ENCODE measurements at places on chromosomes 1 and 21.

- DNase-seq: no peak
Observed at GRCh38 chr1:30511563-30511962, 211.8 kb downstream of the MATN1 start.

DNA sequence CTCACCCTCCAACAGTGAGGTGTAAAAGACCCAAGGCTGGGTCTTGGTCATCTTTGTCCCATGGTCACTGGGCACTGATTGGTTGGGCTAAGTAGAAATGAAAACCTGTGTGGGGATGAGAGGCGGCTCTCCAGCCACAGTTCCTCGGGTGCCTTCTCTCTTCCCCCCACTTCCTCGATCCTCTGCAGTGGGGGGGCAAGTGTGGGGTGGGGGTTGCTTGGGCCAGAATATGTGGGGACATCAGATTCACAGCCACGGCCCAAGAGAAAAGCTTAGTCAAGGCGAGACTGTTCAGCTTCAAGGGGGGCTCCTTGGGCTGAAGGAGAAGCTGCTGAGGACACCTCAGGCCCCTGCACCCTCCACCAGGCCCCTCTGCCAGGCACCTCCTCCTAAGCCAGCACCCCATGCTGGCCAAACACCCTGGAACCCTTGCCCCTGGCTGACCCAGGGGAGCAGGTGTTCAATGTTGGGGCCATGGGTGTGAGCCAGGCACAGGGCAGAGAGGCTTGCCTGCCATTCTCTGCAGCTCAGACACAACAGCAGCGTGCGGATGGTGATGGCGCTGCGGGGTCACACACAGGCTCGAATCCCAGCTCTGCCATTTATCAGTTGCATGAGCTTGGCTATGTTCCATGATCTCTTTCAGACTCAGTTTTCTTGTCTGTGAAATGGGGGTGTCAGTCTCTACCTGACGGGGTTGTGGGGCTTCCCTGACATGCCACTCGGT lies 21.0 kb upstream of the TNFRSF1B start:
- no peak for DNase-seq

DNA sequence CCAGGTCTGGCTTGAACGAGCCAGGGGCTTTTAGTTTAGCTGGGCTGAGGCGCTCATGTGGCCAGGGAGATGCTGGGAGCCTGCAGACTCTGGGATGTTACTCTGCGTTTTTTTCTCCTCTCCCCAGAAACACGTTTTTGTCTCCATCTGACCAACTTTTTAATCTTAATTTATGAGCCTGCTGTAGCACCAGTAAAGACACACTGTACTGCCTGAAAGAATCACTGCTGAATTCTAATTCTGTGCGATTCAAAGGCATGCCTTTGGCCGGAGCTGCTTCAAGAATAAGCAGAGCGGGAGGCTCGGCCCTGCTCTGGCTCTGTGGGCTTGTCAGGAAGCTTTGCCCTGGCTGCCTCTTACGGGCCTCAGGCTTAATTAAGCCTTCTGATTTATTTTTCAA lies 129.5 kb downstream of the CAMTA1 start:
- no peak for DNase-seq

GRCh38 chr21:31343680-31344480 lies at the start of gene TIAM1:
Gene TIAM1 (minus strand): TSS chr21:31344261. CDS start chr21:31266972, 77,289 bp downstream.
- DNase-seq: no peak

GRCh38 chr1:52601991-52602855 lies at the start of gene GPX7:
Gene GPX7 (plus strand): TSS chr1:52602371. CDS start chr1:52602410, 39 bp downstream.
- DNase-seq: no peak

GRCh38 chr1:214384373-214385079 lies 103.6 kb downstream of the SMYD2 start:
- DNase-seq: no peak

DNA sequence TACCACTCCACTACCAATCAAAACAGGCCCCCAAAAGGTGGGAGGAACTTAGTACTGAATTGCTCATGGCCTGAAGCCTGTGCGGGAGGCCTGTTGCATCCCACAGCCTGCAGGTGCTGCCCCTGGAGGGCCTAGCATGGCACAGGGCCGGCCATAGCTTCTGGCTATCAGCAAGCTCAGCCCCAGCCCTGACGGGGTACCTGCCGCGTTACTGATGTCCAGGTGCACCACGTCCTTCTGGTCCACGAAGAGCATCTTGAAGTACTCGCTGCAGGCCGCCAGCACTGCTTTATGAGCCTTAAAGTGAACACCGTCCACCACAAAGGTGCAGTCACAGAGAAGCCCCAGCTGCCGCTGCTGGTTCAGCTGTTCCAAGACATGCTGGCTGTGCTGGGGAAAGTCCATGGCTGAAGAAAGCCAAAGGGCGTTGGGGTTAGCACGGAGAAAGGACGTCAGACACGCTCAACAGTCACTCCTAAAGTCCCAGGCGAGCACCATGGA lies 27.8 kb downstream of the ZBTB17 start:
- DNase-seq: no peak

DNA sequence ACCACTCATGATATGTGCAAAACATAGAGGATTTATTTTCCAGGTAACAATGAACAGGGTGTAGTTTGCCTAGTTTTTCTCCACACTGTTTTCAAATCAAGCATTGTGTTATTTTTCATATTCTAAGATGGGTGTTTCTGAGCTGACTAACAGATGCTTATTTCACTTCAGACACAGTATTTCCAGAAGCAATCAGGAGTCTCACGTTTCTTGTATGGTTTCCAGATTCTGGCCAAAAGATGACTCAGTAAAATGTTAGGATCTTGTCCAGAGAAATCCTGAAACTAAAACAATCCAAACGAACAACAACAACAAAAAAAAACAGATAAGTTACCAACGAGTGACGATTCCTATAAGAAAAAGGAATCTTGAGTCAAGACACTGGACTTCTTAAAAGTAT lies 5.3 kb downstream of the UTS2 start:
- no peak for DNase-seq

DNA sequence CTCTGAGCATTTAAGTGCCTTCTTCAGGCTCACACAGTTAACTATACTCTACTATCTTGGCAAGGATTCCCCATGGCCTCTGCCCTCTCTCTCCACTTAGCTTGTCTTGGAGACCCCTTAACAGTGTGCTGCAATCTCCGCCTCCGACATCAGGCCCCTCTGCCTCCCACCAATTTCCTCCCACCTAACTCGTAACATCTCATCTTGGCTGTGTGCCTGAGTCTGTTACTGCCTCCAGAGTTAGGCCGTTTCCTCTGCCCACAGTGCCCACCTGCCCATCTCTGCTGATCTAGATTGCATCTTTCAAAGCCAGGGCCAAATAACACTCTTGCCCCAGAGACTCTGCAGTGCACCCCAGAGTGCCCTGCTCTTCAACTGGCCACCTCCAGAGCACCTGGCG lies 244.3 kb upstream of the TMEM51 start:
- no peak for DNase-seq

- DNase-seq: no peak
Observed at GRCh38 chr1:161885003-161885402, 118.9 kb downstream of the ATF6 start.

DNA sequence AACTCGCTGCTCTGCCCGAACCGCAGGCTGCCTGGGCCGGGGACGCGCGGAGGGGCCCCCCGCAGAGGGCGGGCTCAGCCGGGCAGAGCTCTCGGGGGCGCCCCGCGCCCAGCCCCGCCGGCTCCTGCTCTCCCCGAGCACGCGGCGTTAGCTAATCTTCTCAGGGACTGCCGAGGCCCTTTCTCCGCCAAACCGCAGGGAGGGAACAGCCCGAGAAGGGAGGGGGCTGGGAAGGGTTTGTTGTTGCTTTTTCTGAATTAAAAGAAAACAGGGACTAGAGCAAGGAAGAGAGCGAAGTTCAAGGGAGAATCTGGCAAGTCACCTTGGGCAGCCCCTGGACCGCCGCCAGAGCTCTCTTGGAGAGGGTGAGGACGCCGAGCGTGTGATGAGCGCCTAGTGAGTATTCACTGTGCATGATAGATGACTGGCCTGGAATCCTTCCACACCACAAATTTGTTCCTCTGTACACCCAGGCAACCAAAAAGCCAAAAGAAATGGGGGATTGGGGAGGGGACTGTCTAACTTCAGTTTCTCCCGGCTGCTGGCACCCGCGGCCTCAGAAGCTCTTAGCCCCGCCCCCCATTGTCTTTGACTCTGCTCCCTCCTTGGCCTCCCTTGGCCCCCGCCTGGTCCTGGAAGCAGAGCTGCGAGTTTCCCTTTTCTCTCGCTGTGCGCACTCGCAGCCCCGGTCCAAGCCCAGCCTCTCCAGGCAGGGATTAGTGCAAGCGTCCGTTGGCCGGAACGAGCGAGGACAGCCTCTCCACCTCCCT lies 19.7 kb upstream of the LMX1A start:
- DNase-seq: no peak

- DNase-seq: no peak
Observed at GRCh38 chr1:90356991-90357390, 360.1 kb downstream of the BARHL2 start.

DNA sequence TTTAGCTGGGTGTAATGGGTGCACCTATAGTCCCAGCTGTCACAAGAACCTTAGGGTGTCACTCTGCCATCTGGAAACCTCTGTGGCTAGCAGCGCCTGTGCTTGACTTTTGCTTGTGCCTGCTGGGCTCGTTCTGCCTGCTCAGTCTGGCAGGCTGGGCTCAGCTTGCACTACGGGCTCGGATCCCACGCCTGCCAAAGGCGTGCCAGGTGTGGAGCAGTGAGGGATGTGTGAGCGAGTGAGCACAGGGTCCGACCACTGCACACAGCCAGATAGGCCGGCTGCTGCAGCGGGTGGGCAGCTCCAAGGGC lies 2.8 kb upstream of the LSM10 start:
- DNase-seq: no peak

DNA sequence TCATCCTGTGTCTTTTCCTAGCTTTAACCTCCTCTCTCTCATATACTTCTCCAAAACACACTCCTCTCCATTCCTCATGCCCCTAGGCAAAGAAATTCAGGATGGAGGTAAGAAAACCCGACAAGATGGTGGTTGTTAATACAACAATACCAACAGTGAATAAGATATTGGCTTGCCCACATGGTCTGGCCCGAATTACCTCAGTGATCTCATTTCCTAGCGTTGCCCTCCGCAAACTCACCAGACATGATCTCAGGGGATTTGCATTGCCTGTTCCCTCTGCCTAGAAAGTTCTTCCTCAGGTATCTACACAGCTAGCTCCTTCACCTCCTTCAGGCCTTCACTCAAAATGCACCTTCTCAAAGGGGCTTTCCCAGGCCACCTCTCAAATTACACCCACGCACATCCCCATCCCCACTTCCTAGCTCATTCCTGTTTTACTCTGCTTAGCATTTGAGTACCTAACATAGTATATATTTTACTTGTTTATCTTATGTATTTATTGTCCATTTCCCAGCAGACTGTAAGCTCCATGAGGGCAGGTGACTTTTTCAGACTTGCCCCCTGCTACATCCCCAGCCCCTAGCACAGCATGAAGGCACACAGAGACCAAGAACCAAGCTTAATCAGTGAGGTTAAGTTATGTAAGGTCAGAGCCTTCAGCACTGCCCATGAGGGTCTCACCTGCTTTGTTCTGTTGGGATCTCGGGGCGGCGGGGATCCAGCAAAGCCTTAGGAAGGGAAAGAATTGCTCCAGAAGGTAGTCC lies 10.2 kb upstream of the UBR4 start:
- no peak for DNase-seq

- no peak for DNase-seq
Observed at GRCh38 chr1:18527921-18528320, 47.2 kb downstream of the KLHDC7A start.

DNA sequence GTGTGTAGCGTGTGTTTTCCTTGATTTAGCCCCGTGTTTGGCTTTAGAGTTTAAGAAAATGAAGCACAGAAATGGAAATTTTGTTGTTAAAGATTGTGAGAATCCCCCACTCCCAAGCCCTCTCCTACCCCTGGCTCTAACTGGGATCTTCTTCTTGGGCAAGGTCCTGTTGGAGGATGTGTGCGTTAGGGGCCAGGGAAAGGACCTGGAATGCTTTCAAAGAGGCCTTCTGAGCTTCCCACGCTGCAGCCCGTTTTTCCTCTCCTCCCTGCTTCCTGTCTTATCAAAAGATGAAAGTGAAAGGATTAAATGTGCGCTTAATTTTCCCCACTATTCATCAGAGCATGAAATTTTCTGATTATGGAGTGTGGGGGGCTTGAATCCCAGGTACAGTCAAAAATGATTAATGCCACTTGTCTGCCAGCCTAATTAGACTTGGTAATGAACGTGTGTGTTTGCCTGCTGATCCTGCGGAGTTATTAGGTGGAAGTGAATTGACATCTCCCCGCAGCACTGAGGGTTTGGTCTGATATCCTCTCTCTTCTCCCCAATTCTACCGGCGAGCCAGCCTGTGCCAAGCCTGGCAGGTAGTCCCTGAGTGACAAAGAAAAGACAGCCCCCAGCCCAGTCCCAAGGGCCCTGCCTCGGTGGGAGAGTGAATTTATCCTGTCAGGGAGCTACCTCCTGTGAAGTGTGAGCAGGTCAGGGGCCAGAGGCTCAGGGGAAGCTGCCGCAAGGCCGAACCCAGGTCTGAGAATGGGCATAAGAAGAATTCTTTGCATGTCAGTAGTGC lies 4.9 kb downstream of the RASSF5 start:
- no peak for DNase-seq

Data from cerebellar nuclear complex (tissue), 1 donor.